ENCODE measurements at places on chromosomes 2 and 18. TPM values are rescaled to one million over a fixed set of nuclear protein-coding genes. Genes with fewer than 3 reads are reported as not detected.

Gene CNNM3
- total RNA-seq, result 15.0 TPM

Gene ZNF396
- 0.86 TPM for total RNA-seq

Gene ANKRD30BL
- total RNA-seq, result not detected

Gene RPRM
- total RNA-seq, result not detected

Measured in activated naive CD4-positive, alpha-beta T cell treated with anti-CD3 and anti-CD28 coated beads, Interleukin-2, amount 50 U/mL, for 72 hours (primary cell).